ENCODE measurements at places on chromosomes 6 and 20.

DNA sequence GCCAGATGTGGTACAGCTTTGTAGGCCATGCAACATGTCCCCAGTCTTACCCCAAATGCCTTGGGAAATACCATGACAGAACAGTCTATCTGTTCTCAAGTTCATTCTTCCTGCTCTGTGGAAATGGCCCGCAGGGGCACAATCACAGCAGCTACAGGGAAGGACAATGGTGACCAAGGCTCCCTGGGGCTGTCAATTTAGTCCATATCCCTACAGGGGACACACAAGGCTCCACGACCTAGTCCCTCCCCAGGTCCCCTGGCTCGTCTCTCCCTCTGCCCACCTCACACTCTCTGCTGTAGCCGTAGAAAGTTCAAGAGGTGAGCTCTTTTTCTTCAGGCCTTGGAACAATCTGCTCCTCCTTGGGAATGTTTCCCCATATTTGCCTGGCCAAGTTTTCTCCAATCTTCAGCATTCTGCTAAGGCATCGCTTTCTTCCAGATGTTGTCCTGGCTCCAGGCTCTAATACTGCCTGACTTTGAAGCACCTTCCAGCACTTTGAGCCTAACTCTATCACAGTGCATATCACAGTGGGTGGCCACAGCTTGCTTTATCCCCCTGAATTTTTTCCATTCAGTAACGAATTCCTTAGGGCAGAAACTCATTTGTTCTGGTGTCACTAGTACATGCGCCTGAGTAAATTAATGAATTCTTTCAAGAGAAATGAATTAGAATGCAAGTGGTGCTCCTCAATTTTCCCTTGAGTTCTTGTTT, 92.6 kb downstream of the MAP3K7 start:
- DNase-seq = no peak

GRCh38 chr6:149185799-149186357, 131.6 kb upstream of the TAB2 start:
- DNase-seq = no peak

GRCh38 chr6:4466261-4466660, 309.9 kb upstream of the CDYL start:
- no peak for DNase-seq

DNA sequence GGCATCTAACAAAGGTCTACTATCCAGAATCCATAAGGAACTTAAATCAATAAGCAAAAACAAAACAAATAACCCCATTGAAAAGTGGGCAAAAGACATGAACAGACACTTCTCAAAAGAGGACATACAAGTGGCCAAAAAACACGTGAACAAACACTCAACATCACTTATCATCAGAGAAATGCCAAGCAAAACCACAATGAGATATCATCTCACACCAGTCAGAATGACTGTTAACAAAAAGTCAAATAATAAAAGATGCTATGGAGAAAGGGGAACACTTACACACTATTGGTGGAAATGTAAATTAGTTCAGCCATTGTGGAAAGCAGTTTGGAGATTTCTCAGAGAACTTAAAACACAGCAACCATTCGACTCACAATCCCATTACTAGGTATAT, 19.4 kb upstream of the VNN1 start:
- no peak for DNase-seq

GRCh38 chr20:33251496-33251895, 15.7 kb downstream of the BPIFA1 start:
- no peak for DNase-seq

- DNase-seq = no peak
These were observed 3.9 kb upstream of the OTOR start for GRCh38 chr20:16744178-16744807.

DNA sequence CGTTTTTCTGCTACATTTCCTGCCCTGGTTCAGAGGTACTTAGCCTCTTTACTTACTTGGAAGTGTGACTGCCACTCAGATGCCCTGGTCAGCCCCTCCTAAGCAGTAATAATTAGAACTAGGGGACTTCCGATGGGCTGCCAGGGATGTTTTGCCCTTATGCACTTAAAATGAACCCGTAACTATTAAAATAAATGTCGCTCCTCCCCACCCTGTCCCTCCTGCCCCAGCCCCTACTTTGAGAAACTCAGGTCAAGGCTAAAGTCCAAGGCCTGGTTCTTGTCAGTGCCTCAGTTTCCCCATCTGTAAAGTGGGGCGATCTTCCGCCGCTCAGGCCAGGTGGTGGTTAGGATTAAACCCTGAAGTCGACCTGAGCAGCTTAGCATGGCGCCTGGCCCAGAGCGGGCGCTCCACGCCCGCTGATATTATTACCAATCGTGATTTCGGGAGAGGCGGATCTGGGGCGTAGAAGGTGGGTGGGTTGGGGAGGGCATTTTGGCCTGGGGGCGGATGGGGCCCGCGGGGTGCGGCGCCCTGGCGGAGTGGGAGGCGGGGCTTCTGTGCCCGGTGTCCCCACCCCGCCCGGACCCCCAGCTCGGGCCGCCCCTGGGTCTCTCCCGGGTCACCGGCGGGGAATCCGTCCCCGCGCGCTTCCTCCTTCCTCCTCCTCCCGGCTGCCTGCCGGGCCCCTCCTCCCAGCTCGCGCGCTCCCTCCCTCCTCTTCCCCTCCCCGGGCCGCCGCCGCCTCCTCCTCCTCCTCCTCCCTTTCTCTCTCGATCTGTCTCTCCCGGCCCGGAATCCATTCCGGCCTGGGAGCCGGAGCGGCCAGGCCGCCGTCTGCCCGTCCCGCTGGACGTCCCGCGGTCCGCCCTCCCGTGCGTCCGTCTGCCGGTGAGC, at the start of gene SRC:
Gene SRC, plus strand, starts transcription at position 802 of the 897 bp plus-strand sequence. CDS start 38,014 bp downstream, outside the sequence.
- peak; percentile 86 for DNase-seq

Measured in HTR-8/SVneo (cell line).